ENCODE measurements at places on chromosomes 2 and 18. TPM values are rescaled to one million over a fixed set of nuclear protein-coding genes. Genes with fewer than 3 reads are reported as not detected.

GRCh38 chr2:150571121-150571520, 83.7 kb upstream of the RND3 start:
- DNase-seq: no peak

Gene NEU4
- 0.24 TPM for total RNA-seq

DNA sequence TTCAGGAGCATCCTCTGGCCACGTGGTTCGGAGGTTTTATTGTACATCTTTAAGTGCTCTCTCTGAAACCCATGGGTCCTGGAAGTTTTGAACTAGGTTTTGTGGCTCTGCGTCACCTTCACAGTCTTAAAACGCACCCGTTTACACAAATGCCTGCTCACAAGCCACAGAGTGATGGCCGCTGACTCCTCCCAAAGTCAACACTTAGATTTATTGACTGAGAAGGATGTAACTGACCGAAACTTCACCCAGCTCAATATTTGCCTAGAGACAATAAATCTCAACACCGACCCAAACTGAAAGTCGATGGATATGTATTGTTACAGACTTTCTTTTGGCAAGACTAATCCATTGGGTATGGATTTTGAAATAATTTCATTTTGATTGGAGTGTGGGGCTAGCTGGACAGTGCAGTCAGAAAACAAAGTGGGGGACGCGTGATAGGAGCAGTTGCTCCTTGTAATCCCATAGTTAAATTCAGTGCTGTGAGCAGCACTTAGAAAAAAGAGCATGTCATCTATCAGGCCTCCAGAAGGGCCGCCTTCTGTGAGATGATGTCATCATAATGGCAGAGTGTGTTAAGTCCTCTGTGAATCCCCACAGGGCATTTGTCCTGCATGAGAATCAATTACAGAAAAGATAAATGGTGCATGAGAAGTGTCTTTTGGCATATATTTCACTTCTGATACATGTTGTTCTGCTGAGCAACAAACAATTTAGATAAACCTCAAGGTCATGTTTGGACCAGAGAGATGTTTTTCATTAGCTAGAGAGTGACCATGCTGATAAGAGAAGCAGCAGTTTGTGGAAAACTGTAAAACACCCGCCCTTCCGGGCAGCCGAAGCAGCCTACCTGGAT, 183.7 kb downstream of the INO80D start:
- no peak for DNase-seq

DNA sequence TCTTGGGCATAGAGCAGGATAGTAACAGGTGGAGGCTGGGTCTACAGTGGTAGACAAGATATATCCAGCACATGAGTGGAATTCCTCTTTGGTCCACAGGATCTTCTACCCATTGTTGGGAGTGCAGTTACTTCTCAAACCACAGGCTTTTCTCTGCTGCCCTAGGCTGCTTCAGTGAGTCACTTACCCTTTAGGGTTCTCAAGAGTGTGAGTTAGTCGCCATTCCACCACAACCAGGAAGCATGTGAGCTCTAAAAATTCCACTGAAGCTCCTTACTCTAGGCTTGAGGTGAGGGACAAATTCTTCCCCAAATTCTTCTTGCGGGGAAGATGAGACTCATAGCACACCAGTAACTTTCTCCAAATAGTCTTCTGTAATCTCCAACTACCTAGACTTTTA, 189.4 kb downstream of the PLCL1 start:
- DNase-seq: no peak

- DNase-seq: no peak
These were observed 50.9 kb downstream of the TFCP2L1 start for GRCh38 chr2:121234144-121234543.

Gene KRTCAP3
- 34.0 TPM for total RNA-seq

Gene ALPG
- 0.16 TPM for total RNA-seq

DNA sequence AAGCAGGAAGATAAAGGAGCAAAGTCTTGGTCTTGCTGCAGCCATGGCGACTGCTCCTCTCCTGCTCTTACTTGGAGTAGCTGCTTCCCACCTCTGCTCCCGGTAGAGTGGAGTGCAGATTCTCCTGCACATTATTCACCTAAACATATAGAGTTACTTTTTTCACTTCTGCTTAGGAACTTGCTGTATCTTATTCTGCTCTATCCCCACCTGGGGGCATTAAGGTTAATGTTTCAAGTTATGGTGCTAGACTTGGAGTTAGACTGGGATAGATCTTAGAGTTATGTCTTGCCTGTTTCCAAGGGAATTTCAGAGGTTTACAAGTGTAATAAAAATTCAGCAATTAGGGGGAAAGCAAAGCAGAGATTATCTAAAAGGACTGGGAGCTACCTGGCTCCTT, 144.2 kb downstream of the SETBP1 start:
- DNase-seq: no peak

DNA sequence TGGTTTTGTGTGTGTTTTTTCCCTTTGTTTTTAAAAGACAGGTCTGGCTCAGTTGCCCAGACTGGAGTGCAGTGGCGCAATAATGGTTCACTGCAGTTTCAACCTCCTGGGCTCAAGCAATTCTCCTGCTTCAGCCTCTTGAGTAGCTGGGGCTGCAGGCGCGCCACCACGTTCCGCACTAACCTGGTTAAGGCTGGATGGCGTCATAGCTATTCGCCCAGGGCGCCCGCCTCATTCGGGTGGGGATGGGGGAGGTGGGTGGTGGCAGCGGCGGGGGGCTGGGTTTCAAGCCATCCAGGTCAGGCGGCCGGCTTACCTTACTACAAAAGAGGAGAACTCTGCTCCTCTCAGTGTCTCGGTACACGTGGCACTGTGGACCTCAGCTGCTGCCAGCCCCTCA, 42.8 kb downstream of the EEF1B2 start:
- no peak for DNase-seq

GRCh38 chr2:158498749-158499136, 42.0 kb downstream of the PKP4 start:
- DNase-seq: no peak

DNA sequence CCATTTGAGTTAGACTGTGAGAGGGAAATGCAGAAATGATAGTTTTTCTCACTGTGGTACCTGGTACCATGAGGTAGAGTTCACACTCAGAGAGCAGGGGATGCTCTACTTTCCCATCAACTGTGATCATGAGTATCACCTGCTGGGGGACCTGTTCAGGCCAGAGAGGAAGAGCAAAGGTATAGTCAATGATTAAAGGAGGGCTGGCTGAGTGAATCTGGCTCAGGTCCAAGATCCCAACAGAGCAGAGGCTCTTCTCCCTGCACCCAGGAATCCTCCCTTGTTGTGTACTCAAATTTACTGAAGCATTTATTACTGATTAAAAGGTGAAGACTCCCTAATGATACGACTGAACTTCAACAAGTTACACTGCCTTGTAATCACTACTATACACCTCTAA, 104.6 kb upstream of the CHRNA1 start:
- no peak for DNase-seq

DNA sequence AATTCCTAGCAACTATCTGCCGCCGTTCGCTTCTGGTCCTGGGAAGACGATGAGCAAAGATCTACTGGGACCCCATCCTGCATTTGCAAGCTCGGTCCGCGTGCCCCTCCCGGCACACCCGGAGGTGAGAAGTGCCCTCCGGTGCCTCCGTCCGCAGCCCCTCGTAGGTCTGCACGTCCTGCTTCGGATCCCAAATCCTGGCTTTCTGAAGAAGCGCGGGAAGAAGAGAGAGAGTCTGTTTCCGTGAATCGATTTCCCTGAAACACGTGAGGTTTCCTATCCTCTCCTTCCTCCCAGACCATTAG, 5.0 kb upstream of the OSR1 start:
- DNase-seq: no peak

Gene OXER1
- 1.7 TPM for total RNA-seq

GRCh38 chr2:217559084-217559483, 443.7 kb downstream of the TNS1 start:
- no peak for DNase-seq

Gene EPB41L3
- total RNA-seq: 98.7 TPM

Gene LRRC30
- not detected for total RNA-seq

Gene CCDC121
- 2.9 TPM for total RNA-seq

DNA sequence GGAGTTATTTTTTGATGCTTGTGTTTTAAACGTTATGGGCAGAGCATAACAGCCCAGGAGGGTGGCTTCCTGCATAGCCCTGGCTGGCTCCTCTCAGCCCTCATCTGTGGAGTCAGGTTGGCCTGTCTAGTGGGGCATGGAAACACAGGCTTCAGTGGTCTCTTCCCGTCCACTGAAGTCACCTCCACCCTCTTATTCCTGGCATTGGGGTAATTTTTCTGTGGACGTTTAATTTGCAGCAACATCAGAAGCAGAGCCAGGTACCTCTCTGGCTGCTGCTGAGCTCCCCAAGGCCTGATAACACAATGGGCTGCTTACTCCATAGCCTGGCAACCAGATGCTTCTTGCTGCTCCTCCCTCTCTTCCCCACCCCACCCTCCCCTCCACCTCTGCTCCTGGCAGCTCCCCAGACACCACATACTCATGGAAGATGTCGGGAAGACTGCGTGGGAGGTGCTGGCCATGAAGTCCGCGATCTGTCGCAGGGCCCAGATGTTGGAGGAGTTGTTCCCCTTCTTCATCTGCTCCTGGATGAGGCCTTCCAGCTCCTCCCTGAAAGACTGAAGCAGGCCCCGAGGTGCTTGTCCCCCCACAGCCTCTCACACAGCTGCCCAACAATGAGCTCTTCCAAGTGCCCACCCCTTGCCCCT, 64.0 kb downstream of the ADD2 start:
- no peak for DNase-seq

Gene ITGA4
- 19.9 TPM for total RNA-seq

- DNase-seq: no peak
These were observed 52.1 kb downstream of the SLC38A11 start for GRCh38 chr2:164903204-164903603.

Gene CNDP1
- not detected for total RNA-seq

Gene LAMA1
- total RNA-seq: 2.4 TPM

Measured in left lung (tissue), 14 donors.